H7 (cell line): ENCODE measurements at places on chromosomes 12 and 14.

- no peak for DNase-seq
These were observed 105.2 kb downstream of the GARIN6 start for GRCh38 chr12:99752740-99753139.

- peak; percentile 97 for DNase-seq
These were observed 8.8 kb upstream of the SH2B3 start for GRCh38 chr12:111396726-111397445.

GRCh38 chr14:74239848-74240793 is 872 bp downstream of the VSX2 start:
- peak; percentile 85 for DNase-seq

GRCh38 chr14:49479432-49479831 is 106.7 kb downstream of the RPS29 start:
- no peak for DNase-seq

GRCh38 chr12:106985479-106985878 is 1.5 kb downstream of the MTERF2 start:
- DNase-seq, result no peak

- no peak for DNase-seq
These were observed 7.3 kb downstream of the TTC7B start for GRCh38 chr14:90808759-90809529.

- DNase-seq, result peak; percentile 87
These were observed 17.1 kb upstream of the ADSS1 start for GRCh38 chr14:104706733-104707607.

GRCh38 chr12:46365951-46366379 is 6.6 kb downstream of the SLC38A2 start:
- DNase-seq, result no peak

DNA sequence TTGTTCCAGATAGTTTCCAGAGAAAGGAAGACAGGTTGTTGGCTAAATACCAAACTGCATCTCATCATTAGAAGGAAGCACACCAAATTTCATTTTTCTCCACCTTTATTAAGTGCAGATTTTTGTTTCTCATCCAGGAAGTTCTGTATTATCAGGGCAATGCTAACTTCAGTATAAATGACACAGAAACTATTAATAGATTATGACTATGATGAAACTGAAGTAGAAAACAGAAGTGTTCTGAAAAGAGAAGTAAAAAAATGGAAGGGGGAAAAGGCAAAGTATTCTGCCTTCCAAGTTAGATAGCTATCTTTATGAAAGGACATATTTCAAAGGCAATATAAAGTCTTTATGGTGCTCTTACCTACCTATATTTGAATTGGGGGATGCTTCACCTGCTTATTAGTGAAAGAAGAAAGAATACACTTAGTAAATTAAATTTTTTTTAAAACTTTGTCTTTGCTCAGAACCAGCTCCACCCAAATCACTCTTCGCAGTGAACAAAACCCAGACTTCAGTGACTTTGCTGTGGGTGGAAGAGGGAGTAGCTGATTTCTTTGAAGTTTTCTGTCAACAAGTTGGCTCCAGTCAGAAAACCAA is 223.9 kb downstream of the PTPRO start:
- no peak for DNase-seq

- DNase-seq, result no peak
These were observed 242.3 kb downstream of the CCER1 start for GRCh38 chr12:90712671-90713070.
